ENCODE measurements at places on chromosomes 2 and 18. TPM values are rescaled to one million over a fixed set of nuclear protein-coding genes. Genes with fewer than 3 reads are reported as not detected.

Gene IL37
- not detected for total RNA-seq

Gene CD28
- 27.2 TPM for total RNA-seq

Gene IL36RN
- total RNA-seq: not detected

Gene RRM2
- 604 TPM for total RNA-seq

Gene FMNL2
- 0.05 TPM for total RNA-seq

Gene NCKAP5
- total RNA-seq: not detected

Gene C2orf81
- 1.5 TPM for total RNA-seq

Gene CRYGD
- not detected for total RNA-seq

DNA sequence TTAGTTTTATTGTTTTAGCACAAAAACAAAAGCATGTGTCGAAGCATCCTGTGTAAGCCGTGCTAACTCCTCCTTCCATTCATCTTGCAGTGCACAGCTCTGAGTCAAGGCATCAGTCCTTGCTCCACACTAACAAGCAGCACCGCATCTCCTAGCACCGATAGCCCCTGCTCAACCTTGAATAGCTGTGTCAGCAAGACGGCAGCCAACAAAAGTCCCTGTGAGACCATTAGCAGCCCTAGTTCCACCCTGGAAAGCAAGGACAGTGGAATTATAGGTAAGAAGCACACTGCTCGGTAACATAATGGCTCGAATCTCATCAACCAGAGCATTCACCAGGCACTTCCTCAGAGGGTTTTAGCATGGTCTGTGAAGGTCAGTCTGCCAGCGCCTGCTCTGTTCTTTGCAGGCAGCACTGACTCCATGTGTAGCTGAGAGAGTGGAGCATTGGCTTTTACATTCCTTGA, 136.2 kb downstream of the WDSUB1 start:
- DNase-seq: no peak
- H3K4me3 ChIP-seq: no peak overlapping the region
- peaks cover 5% of the 10 kb centered on the region for H3K27me3 ChIP-seq
- H3K27ac ChIP-seq: no peak overlapping the region

- no peaks in the 10 kb centered on the region for H3K27me3 ChIP-seq
- peaks cover 41% of the 10 kb centered on the region for H3K36me3 ChIP-seq
- H3K27ac ChIP-seq: no peak overlapping the region
These were observed 14.7 kb downstream of the CUL3 start for GRCh38 chr2:224570328-224570993.

DNA sequence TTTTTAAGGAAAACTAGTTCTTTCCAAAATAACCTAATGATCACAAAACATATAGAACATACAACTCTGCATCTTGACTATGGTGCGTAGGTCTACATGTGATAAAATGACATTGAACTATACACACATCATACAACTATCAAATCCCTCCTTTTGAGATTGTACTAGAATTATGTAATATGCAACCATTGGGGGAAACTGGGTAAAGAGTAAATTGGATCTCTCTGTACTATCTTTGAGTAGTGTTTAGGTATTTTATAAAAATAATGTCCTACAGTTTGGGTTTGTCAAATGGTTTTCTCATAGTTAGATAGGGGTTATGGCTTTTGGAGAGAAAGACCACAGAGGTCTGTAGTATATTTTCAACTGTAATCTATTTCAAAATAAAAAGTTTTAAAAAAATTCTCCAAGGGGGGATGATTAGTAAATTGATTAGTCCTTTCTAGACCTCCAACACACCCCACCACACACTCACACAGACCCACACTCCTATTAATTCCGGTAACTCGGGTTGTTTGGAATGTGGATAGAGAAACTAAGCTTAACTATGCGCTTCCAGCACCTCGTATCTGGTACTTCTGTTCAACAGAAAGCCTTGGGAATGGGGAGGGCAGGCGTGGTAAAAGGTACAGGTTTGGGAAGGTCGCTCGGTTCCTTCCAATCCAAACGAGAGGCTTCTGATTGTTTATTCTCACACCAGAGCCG, 695 bp upstream of the BIRC6 start:
- no peaks in the 10 kb centered on the region for H3K27me3 ChIP-seq
- peaks cover 19% of the 10 kb centered on the region for H3K36me3 ChIP-seq
- no peak for DNase-seq
- peak overlapping the region; percentile 82 for H3K4me3 ChIP-seq

DNA sequence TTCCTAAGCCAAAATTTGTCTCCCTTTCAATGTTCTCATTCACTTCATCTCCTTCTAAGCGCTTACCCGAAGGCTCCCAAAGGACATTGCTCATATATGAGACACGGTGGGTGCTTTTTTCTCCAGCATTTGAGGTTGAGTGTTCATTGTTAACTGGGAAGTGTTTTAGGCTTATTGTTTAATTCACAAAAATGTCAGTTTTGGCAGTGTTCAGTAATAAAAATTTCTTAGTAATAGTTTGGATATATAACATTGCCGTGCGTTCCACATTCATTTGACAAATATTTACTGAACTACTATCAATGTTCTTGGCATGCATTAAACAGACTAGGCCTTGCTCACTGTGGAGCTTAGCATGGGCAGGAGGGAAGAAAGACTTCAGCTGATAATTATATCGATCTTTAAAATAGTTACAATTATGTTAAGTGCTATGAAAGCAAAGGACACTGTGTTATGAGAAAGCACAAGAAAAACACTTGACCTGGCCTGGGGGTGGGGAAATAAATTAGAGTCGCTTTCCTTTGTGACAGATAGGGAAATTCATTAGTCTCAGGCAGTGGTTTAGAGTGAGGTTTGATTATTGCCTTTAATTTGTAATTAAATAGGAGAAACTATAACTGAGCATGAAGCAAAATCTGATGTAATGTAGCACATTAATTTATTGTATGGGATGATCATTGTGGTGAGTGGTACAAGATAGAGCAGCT, 82.2 kb upstream of the DOCK10 start:
- H3K4me3 ChIP-seq: no peak overlapping the region
- no peaks in the 10 kb centered on the region for H3K4me1 ChIP-seq
- no peaks in the 10 kb centered on the region for H3K27me3 ChIP-seq
- no peak for DNase-seq
- no peak overlapping the region for H3K27ac ChIP-seq
- H3K36me3 ChIP-seq: no peaks in the 10 kb centered on the region

GRCh38 chr2:27378096-27378808, 2.3 kb downstream of the ZNF513 start:
- no peaks in the 10 kb centered on the region for H3K27me3 ChIP-seq
- peaks cover 39% of the 10 kb centered on the region for H3K4me1 ChIP-seq
- no peak for DNase-seq
- H3K4me3 ChIP-seq: peak overlapping the region; percentile 25
- H3K36me3 ChIP-seq: peaks cover 80% of the 10 kb centered on the region

- H3K4me1 ChIP-seq: no peaks in the 10 kb centered on the region
- H3K27me3 ChIP-seq: peaks cover 12% of the 10 kb centered on the region
- H3K27ac ChIP-seq: no peak overlapping the region
- no peak overlapping the region for H3K4me3 ChIP-seq
- DNase-seq: peak; percentile 13
These were observed 36.2 kb upstream of the HS6ST1 start for GRCh38 chr2:128354726-128355470.

- no peaks in the 10 kb centered on the region for H3K36me3 ChIP-seq
- no peaks in the 10 kb centered on the region for H3K27me3 ChIP-seq
- no peaks in the 10 kb centered on the region for H3K4me1 ChIP-seq
- no peak overlapping the region for H3K4me3 ChIP-seq
These were observed 963.6 kb downstream of the SOCS6 start for GRCh38 chr18:71252351-71252865.

- H3K4me1 ChIP-seq: no peaks in the 10 kb centered on the region
- no peak overlapping the region for H3K27ac ChIP-seq
- no peak for DNase-seq
- H3K4me3 ChIP-seq: no peak overlapping the region
- peaks cover 16% of the 10 kb centered on the region for H3K27me3 ChIP-seq
- no peaks in the 10 kb centered on the region for H3K36me3 ChIP-seq
These were observed 67.5 kb upstream of the FN1 start for GRCh38 chr2:215503381-215503780.

DNA sequence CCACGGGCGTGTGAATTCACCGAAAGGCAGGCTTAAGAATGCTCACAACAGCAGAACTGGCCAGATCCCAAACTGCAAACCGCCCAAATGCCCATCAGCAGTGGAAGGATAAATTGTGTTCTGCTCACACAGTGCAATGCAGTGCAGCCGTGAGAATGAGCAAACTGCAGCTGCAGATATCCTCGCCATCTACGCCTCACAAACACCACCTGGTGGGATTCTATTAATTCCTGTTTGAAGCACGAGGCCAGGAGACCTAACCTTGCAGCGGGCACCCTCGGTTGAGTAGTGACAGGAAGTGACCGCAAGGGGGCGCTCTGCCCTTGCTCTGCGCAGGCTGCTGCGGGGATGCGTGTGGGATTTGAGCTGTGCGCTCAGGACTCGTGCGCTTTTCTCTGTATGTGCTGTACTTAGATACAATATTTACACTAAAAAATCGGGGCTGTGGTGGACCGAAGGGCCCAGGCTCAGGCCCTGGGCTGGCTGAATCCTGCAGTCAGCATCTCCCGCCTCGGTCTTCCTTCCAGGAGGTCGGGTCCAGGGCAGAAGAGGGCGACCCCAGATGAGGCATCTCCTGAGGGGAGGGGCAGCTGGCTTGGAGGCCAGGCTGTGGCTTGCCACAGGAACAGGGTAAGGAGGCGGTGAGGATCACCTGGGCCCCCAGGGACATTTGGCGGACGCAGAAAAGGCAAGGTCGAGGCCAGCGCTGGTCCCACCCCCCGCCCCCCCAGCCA, 19.8 kb upstream of the PDIA6 start:
- H3K27ac ChIP-seq: no peak overlapping the region
- peaks cover 5% of the 10 kb centered on the region for H3K4me1 ChIP-seq
- no peaks in the 10 kb centered on the region for H3K36me3 ChIP-seq

GRCh38 chr2:98634406-98635092, 26.2 kb downstream of the UNC50 start:
- H3K4me1 ChIP-seq: peaks cover 44% of the 10 kb centered on the region
- peaks cover 63% of the 10 kb centered on the region for H3K36me3 ChIP-seq
- peak; percentile 79 for DNase-seq

GRCh38 chr18:2442006-2442405, 129.3 kb downstream of the METTL4 start:
- DNase-seq: no peak
- H3K36me3 ChIP-seq: no peaks in the 10 kb centered on the region
- peaks cover 3% of the 10 kb centered on the region for H3K4me1 ChIP-seq
- H3K4me3 ChIP-seq: no peak overlapping the region
- H3K27me3 ChIP-seq: no peaks in the 10 kb centered on the region

DNA sequence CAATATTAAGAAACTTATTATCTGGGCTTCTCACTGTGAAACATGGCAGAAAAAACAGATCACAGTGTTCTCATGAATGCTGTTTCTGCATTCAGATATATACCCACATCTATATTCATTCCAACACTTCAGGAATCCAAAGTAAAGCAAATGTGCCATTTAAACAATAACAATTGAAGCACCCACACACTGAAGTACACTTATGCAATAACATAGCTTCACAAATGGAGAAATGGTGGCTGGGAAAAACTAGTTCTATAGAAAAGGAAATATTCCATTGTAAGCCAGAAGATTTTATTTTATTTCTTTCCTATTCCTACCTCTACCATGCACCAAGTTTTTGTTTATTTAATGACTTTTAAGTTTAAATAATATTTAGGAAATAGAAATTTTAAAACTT, 111.9 kb downstream of the DPP4 start:
- peaks cover 58% of the 10 kb centered on the region for H3K4me1 ChIP-seq
- H3K36me3 ChIP-seq: peaks cover 44% of the 10 kb centered on the region
- no peak overlapping the region for H3K27ac ChIP-seq
- H3K27me3 ChIP-seq: no peaks in the 10 kb centered on the region

DNA sequence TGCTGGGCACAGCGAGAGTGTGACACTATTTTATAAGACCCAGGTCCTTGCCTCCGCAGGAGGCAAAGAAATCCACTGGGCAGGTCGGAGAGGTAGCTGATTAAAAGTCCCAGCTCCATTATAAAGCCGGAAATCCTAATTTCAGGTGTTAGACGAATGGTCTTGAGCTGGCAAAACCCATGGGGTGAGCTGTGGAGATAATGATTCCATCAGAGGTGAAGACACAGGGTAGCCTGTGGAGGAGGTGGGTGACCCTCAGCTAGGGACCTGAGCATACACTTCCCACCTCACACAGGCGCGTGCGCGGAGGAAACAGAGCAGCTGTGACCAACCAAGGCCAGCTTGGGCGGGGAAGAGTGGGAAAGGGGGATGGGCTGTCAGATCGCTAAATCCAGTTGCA, 201.7 kb upstream of the CXCR4 start:
- H3K27ac ChIP-seq: no peak overlapping the region
- H3K36me3 ChIP-seq: peaks cover 3% of the 10 kb centered on the region
- peaks cover 8% of the 10 kb centered on the region for H3K27me3 ChIP-seq
- no peak for DNase-seq
- H3K4me3 ChIP-seq: no peak overlapping the region

GRCh38 chr18:9851511-9851910, 34.3 kb upstream of the TXNDC2 start:
- DNase-seq: no peak
- H3K36me3 ChIP-seq: no peaks in the 10 kb centered on the region
- H3K27me3 ChIP-seq: peaks cover 33% of the 10 kb centered on the region
- H3K4me1 ChIP-seq: no peaks in the 10 kb centered on the region
- no peak overlapping the region for H3K27ac ChIP-seq

- H3K36me3 ChIP-seq: no peaks in the 10 kb centered on the region
- peaks cover 15% of the 10 kb centered on the region for H3K27me3 ChIP-seq
- H3K4me3 ChIP-seq: no peak overlapping the region
- H3K27ac ChIP-seq: no peak overlapping the region
- DNase-seq: no peak
These were observed 175.2 kb upstream of the PKDCC start for GRCh38 chr2:41872646-41873045.

- H3K4me1 ChIP-seq: peaks cover 26% of the 10 kb centered on the region
- H3K27me3 ChIP-seq: no peaks in the 10 kb centered on the region
- no peak overlapping the region for H3K27ac ChIP-seq
These were observed 153.2 kb downstream of the HDAC4 start for GRCh38 chr2:239247401-239248245.

DNA sequence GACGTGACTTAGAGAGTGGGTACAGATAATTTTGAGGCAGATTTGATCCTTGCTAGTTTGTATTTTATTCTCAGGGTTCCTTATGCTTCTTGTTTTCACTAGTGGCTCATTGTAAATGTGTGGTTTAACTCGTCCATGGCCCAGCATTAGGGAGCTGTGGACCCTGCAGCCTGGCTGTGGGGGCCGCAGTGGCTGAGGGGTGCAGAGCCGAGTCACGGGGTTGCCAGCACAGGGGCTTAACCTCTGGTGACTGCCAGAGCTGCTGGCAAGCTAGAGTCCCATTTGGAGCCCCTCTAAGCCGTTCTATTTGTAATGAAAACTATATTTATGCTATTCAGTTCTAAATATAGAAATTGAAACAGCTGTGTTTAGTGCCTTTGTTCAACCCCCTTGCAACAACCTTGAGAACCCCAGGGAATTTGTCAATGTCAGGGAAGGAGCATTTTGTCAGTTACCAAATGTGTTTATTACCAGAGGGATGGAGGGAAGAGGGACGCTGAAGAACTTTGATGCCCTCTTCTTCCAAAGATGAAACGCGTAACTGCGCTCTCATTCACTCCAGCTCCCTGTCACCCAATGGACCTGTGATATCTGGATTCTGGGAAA, 269.9 kb downstream of the MYT1L start:
- H3K36me3 ChIP-seq: peaks cover 10% of the 10 kb centered on the region
- no peak overlapping the region for H3K4me3 ChIP-seq
- no peaks in the 10 kb centered on the region for H3K27me3 ChIP-seq
- peaks cover 16% of the 10 kb centered on the region for H3K4me1 ChIP-seq
- H3K27ac ChIP-seq: no peak overlapping the region
- DNase-seq: no peak

Measured in activated CD8-positive, alpha-beta T cell treated with anti-CD3 and anti-CD28 coated beads, Interleukin-2, amount 10 ng/mL, durations not matched to agents 7 days and 5 days (primary cell).